RCC 7860 (cell line): ENCODE measurements at places on chromosomes 1 and 21.

GRCh38 chr1:99808391-99809115, 41.6 kb upstream of the AGL start:
- peak; percentile 80 for DNase-seq

DNA sequence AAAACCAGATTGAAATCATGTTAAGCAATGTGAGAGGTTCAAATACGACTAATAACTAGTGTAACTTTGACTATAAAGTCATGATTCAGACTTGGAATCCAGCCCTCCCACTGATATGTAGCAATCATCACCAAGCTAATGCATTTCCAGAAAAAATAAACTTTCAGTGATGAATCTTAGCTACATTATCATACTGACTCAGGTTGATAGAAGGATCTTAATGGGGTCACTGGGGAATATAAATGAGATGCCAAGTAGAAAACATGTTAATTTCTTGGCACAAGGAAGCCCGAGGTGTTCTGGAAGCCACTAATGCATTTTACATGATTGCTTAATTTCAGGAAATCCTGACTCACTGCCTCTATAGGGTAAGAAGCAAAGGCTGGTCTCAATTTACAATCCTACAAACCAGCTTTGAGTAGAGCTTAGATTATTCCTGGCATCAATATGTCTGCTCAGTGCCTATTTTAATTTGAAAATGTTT, 67.7 kb downstream of the SELENOF start:
- DNase-seq = no peak

DNA sequence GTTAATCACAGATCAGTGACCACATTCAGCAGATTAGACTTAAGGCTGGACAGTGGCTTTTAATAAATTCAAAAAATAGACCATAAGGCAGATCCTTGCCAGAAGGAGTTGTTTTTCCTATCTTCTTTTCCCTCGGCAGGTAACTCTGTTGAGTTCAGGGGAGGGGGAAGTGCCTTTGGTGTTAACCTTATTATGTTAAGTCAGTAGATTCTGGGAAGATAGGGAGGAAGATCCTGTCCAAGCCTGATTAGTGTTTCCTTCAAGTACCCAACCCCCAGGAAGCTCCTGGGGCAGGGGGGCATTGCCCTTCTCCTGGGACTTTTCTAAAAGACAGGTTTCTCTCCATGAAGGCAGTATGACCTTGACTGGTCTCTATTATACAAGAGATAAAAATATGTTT, 87.4 kb downstream of the ELAVL4 start:
- no peak for DNase-seq

GRCh38 chr1:12542616-12543592, 75.1 kb downstream of the DHRS3 start:
- DNase-seq = no peak

DNA sequence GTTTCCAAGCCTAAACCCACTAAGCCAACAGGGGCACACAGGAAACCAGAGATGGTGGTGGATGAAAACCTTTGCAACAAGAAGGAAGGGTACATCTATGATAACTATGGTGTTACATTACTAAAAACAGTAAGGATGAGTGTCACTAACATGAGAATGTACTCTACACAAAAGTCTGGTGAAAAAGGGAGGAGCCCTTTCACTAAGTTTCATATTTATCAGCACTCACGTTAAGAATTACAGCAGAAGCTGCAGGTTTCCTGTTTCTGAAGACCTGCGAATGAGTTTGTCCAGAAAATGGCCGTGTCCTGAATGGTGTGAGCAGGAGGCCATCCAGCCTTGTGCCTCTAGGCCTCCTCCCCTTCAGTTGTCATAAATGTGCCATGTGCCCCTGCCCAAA, 17.8 kb downstream of the ABCG1 start:
- DNase-seq = no peak

DNA sequence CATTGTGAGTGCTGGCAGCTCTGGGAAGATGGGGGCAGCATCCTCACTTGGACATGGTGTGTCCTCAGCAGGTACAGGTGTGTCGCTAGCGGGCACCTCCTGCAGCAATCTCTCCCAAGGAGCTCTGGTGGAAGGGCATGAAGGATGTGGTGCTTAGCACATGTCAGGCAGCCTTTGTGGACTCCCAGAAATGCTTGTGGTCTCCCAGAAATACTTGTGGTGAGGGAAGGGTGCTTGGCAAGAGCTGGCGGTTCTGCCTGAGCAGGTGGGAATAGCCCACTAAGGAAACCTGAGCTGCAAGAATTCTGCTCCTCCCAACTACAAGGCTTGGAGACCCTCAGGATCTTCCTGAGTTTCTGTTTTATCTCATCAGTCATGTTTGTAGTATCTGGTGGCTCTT, 371.6 kb downstream of the PRDM2 start:
- DNase-seq = peak; percentile 26

DNA sequence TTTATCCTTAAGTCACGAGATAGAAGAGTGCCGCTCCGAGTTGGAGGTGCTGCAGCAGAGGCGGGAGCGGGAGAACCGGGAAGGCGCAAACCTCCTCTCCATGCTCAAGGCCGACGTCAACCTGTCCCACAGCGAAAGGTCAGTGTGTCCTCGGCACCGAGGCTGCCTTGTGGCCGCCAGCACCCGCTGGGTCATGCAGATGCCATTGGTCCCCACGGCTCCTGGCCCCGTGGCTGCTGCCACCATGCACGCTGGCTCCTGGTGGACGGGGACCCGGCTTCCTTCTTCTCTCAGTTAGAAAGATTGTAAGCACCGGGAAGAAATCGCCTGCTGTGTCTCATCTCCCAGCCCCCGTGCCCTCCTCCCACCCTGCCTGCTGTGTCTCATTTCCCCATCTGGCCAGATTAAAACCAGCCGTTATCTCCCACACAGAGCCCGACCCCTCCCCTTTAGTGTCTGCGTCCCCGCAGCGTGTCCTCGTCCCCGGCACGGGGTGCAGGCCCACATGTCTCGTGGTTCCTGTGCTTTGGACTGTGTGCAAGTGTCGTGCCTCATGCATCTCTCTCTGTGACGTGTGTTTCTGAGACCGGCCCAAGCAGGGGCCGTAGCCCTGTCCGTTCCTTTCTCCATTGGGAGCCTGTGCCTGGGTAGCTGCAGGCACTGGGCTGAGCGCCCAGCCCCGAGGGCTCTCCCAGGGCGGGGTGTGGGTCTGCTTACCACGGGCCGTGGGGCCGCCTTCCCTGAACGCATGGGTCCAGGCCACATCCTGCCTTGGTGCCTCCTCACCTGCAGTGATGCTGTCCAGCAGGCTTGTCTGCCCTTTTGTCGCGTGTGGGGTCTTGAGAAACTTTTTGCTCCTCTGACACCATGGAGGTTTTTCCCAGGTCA, 62.1 kb downstream of the PCNT start:
- DNase-seq = no peak
